ENCODE measurements at places on chromosomes 1 and 21.

GRCh38 chr1:159854116-159854692 is 8.3 kb downstream of the VSIG8 start:
- no peak for DNase-seq

- DNase-seq, result no peak
Measured at GRCh38 chr21:27582948-27583430, 616.1 kb upstream of the ADAMTS5 start.

DNA sequence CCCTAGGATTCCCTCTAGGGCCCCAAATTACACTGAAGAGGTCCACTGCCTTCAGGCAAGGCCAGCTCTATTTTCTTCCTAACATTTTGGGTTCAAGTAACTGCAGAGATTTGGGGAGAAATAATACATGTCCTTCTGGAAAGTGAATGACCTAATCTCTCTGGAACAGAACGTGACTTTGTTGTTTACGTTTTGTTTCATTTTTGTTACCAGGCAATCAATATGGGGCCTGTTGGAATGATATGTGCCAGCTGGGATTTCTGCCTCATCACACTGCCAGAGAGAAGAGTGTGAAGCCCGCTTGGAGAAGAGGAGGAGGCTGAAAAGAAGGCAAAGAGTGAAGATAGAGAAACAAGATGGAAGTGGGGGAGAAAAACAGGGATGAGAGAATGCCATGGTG is 116.7 kb downstream of the FASLG start:
- DNase-seq, result no peak

DNA sequence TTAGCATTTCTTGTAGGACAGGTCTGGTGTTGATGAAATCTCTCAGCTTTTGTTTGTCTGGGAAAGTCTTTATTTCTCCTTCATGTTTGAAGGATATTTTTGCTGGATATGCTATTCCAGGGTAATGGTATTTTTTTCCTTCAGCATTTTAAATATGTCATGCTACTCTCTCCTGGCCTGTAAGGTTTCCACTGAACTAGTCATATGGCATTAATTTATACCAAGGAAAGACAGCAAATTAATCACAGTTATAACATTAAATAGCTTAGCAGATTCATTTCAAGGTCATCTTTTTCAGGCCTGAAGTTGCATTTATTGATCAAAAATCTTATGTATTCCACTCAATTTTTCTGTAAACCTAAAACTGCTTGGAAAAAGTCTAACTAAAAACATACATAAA is 54.9 kb downstream of the AK5 start:
- DNase-seq, result no peak

DNA sequence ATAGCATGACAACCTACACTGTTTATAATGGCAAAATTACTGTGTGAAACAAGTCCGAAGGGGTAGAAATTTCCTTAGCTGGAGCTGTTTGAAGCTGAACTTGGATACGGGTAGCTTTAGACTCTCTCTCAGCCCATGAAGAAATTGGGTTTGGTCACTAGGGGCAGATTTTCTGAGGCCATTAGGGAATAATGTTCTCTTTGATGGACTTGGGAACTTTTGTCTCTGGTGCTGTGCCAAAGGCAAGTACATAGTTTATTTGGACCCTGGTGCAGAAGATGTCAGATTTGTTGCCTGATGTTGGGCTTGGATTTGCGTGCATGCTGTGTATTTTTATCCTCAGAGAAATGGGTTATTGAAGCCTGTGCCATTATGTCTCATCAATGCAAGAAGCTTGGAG is 109.6 kb downstream of the VPS13D start:
- no peak for DNase-seq

DNA sequence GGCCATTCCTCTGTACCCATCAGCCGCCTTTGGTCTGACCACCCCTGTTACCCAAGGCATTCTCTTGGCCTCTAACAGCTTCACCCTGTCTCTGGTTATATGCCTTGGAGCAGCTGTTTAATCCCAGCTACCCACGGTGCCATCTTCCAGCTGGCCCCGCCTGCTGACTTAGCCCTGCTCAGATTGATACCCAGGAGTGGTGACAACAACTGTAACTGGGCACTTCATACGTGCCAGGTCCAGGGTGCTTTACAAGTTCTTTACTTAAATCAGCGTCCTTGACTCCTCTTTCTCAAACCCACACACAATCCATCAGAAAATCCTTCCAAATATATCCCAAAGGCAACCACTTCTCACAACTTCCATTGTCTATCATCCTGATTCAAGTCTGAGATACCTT is 37.2 kb upstream of the HMGB4 start:
- DNase-seq, result no peak

Data from NCI-H446 treated with DMSO at 0.1 percent for 48 hours (cell line).